T1000 (cell line): ENCODE measurements at places on chromosomes 1 and 21.

DNA sequence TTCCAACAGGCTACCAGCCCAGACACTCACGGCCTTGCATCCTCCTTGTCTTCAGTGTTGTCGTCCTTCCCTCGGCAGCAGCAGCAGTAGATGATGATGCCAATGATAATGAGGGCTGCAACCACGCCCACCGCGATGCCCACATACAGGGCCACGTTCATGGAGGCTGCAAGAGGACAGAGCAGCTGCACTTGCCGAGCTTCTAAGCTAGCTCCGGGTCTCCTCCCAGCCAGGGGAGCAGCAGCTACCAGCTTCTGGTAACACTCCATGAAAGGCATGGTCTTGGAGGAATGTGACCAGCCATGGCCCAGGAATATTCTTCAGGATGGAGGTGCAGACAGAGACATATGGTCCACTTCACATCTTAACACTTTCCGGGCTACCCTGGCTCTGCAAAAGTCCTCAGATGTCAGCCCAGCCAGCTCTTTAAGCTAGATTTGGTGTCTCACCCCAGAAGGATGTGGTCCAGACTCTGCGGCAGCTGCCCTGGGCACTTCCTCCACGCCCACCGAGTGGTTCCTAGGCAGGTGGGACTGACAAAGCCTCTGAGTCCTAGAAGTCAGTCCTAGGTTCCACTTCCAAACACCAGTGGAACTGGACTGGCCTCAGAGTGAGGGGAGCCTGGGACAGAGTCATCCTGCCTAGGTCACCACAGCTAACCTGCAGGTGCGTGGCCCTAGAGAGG is 35.1 kb downstream of the GPA33 start:
- no peak for DNase-seq

GRCh38 chr1:172350856-172351255 is 69.6 kb upstream of the C1orf105 start:
- DNase-seq: no peak

DNA sequence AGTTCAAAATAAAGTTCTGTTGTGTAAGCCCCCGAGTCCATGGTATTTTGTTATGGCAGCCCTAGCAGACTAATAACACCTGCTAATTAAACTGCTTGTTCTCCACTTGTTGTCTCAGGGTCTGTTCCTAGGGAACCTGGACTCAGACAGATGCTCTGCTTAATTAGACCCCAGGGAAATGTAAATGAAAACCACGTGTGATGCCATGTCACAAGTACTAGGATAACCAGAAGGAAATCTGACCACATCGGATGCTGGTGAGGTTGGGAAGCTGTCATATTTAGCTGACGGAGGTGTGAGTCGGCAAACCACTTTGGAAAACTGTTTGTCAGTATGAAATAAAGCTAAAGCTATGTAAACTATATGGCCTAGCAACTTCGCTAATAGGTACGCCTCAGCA is 19.6 kb downstream of the EDN2 start:
- DNase-seq: no peak

GRCh38 chr1:77686796-77687518 is 4.5 kb upstream of the ZZZ3 start:
- DNase-seq: no peak

DNA sequence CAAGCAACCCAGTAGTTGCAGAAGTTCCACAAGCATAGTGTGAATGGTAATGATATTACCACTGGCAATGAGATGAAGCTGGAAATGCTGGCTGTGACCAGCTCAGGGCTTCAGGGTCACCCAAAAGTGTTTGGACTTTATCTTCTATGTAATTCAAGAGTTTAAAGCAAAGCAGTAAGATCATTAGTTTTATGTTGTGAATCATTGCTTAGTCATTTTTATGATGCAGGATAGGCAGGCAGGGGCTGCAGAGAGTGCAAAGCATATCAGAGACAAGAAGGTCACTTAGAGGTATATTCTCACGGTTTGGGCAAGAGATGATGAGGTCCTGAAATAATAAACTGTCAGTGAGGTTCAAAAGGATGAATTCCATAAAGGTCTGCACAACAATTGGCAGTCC is 147.4 kb downstream of the OLFM3 start:
- DNase-seq: no peak
